H9 (cell line): ENCODE measurements at places on chromosomes 6 and 20. TPM values are rescaled to one million over a fixed set of nuclear protein-coding genes. Genes with fewer than 3 reads are reported as not detected.

CST5 gene
- not detected in 2 replicates for total RNA-seq

R3HDML gene
- total RNA-seq: not detected in 2 replicates

FAM217A gene
- total RNA-seq: not detected in 2 replicates

PCNA gene
- 274 and 284 TPM in 2 replicates for total RNA-seq

ENPP5 gene
- 4.6 and 5.1 TPM in 2 replicates for total RNA-seq

RNF182 gene
- total RNA-seq: 3.5 and 3.7 TPM in 2 replicates

ZCCHC3 gene
- 41.3 and 43.3 TPM in 2 replicates for total RNA-seq

- DNase-seq: no peak
These were observed 270.1 kb downstream of the TFAP2A start for GRCh38 chr6:10144772-10145171.

- DNase-seq: no peak
These were observed 659 bp downstream of the TMX4 start for GRCh38 chr20:8018958-8019245.

- no peak for DNase-seq
These were observed 10.2 kb upstream of the DEFB113 start for GRCh38 chr6:49979584-49979983.

DNA sequence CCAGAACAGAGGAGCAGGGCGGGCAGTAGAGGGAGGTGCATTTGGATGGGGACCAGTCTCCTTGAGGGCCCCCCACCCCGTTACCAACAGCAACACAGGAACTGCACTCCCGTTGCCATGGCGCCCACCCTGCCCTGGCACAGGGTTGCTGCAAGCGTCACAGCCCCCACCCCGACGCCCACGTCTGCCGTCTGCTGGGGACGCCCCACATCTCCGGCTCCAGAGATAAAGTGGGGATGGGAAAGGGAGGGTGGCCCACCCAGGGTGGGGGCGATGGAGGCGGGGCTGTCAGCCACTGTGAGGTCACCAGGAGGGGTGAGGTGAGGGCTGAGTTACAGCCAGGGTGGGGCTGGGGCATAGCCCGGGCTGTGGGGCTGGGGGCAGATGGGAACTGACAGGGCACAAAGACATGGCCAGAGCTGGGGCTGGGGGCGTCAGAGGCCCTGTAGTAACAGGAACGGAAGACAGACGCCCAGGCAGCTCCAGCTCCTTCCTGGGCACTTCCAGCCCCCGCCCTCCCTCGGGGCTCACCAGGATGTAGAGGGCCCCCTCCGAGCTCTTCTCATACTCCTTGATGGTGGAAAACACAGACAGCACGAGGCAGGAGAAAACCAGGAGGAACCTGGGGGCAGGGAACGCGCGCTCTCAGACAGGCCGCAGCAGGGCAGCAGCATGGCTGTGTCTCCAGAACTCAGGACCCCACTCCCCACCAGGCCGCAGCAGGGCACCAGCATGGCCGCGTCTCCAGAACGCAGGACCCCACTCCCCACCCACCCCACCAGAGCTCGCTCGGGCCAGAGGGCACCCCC, 26.0 kb downstream of the KCNQ2 start:
- DNase-seq: no peak

DNA sequence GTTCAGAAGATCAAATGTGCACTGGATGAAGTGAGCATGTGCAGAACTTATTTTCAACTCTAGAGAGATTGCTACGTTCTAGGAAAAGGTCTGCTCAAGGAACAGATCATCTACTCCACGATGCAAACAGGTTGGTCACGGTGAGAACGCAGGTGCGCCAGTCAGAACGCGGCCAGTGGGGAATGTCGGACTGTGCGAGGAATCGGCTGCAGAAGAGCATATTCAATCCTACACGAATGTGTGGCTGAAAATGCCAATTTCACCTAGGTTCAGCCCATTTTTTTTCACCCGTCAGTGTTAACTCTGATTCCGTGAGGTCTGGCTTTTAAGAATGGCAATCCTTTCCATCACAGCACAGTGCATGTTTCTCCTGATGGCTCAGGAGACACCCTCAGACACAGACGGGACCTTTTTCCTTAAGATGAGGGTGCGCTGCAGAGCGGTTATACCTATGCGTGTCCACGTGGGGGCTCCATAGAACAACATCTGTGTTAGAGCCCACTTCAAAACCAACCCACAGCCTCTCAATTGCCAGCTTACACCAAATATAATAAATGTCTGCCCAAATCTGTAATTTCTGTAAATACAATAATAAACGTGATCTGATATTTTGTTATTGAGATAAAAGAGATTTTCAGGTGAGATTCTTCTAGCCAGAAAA, 250.4 kb downstream of the FOXA2 start:
- DNase-seq: peak; percentile 68

DNA sequence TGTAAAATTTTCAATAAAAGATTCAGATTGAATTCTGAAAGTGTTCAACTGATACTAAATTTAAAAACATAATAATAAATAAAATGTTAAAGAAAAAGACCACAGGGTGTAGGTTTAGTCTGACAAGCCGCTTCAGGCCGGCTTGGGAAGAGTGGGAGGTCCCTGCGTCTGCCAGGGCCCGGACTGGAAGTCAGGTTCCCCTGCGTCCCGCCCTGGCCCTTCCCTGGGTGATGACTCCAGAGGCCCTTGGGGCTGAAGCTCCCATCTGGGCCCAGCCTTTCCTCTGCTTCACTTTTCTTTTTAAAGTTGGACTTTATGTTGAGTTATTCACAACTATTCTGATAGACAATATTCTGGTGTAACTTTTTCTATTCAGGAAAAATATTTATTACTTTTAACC, 93.3 kb downstream of the SMOC2 start:
- DNase-seq: no peak

DNA sequence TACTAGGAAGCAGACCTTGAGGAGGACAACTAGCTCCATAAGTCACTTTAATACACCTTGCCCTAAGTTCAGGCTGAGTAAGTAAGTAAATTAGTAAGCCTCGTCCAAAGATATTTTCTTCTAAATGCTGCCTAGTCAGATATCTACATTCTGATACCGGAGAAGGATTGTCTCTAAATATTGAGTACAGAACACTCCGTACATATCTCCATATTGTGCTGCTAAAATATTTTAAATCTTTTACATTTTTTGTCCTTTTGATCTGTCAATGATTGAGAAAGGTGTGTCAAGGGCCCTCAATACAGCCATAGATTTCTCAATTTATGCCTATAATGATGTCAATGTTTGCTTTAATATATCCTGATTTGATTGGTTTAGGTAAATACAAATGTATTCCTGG, 3.2 kb downstream of the WFDC8 start:
- no peak for DNase-seq

DNA sequence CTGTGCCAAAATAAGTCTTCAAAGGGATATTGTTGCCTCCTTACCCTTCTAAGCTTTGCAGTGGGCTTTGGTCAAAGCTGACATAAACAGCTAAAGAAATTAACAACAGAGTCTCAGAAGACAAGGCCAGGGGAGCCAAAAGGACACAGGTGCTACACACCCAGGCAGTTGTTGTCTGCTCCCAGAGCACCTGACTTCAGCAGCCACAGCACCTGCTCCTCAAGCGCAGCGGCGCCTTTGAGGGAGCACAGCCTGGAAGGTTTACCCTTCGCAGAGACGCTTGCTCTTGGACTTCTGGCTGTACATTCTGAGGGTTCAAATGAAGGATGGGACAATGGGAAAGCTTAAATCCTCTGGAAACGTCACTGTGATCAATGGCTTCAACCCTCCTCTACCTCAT, 16.6 kb downstream of the B4GALT5 start:
- DNase-seq: no peak

DNA sequence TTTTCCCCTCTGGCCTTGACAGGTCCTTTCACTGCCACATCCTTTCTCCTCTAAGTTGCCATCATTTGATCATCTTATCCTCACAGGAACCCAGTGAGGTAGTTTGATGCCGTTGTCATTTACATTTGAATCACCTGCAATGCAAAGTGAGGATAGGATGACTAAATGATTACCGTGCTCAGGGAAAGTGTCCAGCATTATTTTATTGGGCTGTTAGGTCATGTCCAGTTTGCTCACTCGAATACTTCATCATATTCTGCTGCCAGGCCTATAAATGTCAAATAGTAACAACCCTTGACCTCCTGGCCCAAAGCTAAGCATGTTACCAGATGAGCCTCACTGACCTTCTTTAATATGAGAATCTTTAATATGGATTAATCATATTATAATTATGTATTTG, 1068.7 kb upstream of the FLRT3 start:
- no peak for DNase-seq

DNA sequence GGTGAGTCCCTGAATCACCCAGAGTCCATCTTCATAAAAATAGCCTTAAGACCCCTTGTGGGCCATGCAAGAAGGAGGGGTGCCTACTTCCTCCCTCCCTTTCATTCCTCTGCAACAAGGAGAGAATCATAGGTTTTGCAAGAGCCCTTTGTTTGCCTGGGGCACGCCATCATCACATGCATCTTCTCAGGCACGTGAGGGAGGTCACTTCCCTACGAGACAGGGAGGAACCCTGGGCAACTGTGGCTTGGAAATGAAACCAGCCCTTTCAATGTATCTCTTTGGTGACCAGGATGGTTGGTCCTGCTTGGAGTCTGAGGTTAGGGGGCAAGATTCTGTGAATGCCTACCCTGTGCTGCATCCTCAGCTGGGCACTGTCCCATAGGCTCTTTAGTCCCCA, 194.8 kb downstream of the MAFB start:
- no peak for DNase-seq

DNA sequence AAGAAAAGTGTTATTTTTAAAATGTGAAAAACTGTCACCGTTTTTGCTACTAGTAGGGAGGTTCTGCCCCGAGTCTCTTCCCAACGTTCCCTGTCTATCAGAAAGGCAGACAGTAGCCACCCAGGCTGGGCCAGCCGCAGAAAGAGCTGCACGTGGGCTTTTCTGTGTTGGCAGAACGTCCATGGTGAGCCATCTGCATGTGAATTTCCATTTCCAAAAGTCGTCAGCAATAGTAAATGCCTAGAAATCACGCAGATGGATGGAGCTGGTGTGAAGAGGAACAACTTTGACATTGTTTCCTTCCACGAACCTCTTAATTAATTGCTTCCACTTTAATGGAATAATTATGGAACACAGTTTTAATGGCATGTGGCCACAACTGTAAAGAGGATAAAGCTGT, 97.5 kb downstream of the FAM120B start:
- no peak for DNase-seq
